ENCODE measurements at places on chromosomes 16 and 17.

- DNase-seq = no peak
Observed at GRCh38 chr17:44637066-44637465, 19.2 kb upstream of the MEIOC start.

DNA sequence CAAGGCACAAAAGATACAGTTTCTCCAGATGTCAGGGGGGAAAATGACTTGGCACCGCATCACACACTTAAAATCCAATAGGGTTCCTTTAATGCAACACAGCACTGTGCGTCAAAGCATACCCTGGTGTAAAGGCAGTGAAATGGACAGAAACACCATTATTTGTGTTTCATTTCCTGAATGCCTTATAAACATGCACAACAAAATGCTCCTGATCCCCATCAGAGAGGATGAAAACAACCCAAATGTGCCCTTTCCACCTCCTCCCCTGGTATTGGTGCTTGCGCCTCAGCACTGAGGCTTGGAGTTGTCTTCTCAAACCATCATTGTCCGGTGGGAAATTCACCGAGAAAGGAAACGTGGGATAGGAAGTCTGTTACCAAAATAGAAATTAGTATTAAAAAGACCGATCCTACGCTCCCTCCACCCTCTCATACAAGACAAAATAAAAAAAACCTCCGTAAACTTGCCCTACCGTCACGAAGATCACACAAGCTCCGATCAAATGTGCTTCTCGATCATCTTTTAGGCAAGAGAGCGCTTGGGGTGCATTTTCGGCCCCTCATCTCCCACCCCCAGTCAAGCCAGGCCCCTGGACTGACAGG, 722 bp downstream of the CDC27 start:
- no peak for DNase-seq

- no peak for DNase-seq
Observed at GRCh38 chr16:69411064-69411985, 13.1 kb upstream of the CYB5B start.

GRCh38 chr16:6008670-6009069, 911.1 kb upstream of the EEF2KMT start:
- DNase-seq = no peak

GRCh38 chr16:48852951-48853350, 243.0 kb upstream of the N4BP1 start:
- DNase-seq = no peak

- DNase-seq = no peak
Observed at GRCh38 chr16:27679899-27680298, 130.0 kb downstream of the KATNIP start.

DNA sequence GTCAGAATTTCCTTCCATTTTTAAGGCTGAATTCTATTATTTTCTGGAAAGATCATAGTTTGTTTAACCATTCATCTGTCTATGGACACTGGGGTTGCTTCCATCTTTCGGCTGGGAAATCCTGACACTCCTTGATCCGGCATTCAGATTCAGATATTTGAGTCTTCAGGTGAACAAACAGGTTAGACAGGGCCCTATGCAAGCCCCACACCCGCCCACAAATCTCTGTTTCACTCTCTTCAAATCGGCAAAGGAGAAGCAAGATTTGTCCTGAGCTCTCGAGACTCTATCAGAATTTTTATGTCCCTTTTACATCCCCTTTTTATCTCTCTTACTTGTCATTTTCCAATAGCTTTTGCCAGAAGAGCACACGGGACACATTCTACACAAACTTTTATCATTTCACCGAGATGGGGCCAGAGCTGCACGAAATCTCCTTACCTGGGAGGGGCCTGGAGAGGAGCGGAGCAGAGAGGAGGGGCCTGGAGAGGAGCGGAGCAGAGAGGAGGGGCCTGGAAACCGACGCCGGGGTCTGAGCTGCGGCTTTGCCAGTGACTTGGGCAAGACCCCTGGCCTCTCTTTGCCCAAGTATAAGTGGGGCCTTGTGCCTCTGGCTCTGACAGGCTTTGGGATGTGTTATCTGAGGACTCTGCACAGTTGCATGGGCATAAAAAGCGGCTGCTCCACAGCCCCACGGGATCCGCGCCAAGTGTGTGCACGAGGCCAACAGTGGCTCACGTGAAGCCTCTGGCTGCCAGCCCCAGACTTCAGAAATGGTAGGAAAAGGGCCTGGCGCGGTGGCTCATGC, 54.3 kb upstream of the RBFOX3 start:
- DNase-seq = peak; percentile 6

- no peak for DNase-seq
Observed at GRCh38 chr16:1545044-1546040, 11.9 kb downstream of the TMEM204 start.

DNA sequence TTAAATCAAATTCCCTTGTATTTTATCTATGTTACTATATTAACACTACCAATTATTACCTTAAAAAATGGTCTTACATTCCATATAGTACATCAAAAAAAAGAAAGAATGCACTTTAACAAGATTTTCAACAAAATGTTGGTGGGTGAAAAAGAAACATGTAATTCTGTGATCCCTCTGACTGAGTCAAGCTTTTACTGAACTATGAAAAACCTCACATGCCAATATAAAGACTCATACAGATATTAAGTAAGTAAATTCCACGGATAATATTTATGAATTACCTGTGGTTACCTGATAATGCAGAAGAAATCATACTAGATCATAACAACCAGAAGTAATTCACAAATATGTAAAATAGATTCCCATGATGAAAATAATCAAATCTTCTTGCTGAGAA, 12.4 kb downstream of the COIL start:
- no peak for DNase-seq

DNA sequence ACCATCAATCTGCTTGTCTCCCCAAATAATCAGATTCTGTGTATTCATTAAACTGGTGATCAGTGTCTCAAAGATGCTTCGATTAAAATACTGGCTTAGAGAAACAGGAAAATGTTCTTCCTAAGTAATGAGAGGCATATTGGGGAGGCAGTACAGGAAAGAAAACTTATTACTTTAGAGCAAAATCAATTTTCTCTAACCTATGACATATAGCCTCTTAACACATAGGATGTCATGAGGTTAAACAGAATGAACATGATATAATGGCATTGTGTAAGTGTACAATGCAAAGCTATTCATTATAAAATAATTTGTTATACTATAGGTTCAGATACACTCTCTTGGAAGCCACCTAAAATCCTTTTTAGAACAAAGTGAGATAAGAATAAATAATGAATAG, 819.3 kb downstream of the KCNJ2 start:
- DNase-seq = no peak

DNA sequence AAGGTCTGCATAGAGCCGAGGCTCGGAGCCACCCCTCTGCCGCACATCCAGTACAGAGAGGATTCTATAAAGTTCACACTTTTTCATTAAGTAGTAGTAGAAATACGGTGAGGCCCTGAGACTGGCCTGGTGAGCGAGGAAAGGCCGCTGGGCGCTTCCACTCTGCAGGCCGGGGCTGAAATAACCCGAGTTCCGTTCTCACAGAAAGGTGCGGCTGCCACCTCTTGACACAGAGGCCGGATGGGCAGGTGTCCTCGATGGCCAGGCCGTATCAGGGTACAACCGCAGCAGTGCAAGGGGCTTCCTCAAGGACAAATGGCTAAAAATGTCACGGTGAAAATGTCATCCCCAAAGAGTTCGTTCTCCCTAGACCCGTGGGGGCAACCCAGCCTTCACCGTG, 770 bp upstream of the PCYT2 start:
- DNase-seq = no peak

DNA sequence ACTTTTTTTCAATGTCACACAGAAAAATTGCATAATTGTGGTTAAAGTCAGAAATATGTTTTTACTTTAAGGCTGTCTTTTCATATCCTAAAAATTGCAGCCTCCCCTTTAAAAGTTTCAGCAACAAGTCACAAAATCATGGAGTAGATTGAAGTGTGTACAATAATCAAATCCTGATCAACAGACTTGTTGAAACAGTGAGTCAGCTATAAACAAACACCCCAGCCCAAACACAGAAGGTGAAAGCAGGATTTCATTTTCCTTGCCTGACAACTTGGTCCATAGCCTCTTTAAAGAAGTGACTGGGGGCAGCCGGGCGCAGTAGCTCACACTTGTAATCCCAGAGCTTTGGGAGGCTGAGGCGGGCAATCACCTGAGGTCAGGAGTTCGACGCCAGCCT, 59.9 kb downstream of the WNT3 start:
- no peak for DNase-seq

GRCh38 chr16:56763291-56763916, 33.5 kb downstream of the NUP93 start:
- DNase-seq = no peak

- no peak for DNase-seq
Observed at GRCh38 chr17:75774991-75775668, 9.5 kb upstream of the UNK start.

DNA sequence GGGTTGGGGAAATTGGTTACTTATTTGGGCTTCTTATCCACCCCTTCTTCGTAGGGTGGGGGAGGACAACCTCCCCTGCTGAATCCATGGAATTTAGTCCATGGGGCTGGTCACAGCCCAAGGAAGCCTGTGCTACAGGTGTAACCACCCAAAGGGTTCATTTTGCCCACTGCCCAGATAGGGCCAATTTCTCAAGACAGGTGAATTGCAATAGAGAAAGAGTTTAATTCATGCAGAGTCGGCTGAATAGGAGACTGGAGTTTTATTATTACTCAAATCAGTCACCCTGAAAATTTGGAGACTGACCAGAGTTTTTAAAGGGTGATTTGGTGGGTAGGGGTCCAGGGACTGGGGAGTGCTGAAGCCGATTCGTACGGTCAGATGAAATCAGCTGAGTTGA, 101.5 kb upstream of the HS3ST2 start:
- no peak for DNase-seq

DNA sequence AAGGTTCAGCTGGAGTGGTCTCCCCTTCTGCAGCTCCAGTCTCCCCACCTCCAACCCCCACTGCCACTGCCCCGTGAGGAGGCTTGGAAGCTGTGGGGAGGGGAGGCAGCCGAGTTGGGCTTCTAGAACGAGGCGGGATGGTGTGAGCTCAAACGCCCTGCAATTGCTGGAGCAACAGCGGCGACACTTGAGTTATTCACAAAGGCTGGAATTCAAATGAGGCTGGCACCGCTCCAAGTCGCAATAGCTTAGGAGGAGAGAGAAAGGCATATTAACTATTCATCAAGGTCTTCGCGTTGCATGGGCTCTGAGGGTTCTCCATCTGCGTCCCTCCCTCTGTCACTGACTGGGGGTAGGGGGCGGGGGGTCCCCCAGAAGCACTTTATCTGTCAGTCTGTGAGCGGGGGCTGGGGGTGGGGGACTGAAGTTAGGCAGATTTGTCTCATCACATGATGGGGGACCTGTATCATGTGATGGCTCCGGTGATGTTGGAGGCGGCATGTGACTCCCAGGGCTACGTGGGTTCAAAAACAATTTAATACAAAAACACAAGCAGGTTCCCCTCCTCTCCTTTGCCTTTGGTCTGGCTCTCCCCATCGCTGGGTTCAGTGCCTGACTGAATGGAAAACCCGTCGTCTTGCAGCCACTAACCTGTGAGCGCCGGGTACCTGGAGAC, 70.5 kb downstream of the RBBP6 start:
- peak; percentile 68 for DNase-seq

DNA sequence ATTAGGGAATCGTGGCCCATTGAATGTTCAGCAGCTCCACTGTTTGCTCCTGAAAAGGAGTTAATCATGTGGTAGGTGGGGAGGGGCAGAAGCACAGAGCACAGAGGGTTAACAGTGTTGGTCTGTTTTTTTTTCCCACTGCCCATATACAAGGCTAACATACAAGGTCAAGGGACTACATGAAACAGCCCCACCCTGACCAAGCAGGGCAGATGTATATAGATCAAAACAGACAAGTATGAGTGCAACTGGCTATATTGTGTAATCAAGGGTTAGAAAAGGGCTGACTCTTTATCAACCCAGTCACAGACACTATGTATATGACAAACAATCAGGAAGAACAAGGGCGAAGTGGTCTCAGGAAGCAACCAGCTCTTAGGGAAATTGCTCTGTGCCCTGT, 186.6 kb upstream of the CDH11 start:
- DNase-seq = no peak

- no peak for DNase-seq
Observed at GRCh38 chr17:6259899-6260298, 175.0 kb downstream of the AIPL1 start.

GRCh38 chr17:46818316-46818928, at the start of gene WNT3:
Gene WNT3, minus strand, starts transcription at chr17:46818692. Its CDS starts 95 bp downstream, at chr17:46818597.
- no peak for DNase-seq

GRCh38 chr16:12092544-12092921, 116.0 kb downstream of the SNX29 start:
- DNase-seq = peak; percentile 56

DNA sequence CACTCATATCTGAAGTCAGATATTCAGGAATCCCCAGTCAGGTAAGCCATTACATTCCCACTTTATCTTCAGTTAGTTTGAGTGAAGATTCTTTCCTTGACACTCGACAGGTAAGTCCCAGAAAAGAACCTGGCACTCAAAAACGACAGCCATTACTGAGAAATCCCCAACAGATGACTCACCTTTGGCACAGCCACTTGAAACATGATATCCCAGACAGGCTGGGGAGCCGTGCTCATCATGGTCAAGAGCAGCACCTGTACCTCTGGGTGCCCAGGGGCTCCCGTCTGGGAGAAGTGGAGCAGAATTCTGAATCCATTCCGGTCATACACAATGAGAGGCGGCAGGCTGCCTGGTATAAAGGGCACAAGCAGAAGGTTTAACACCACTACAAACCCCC, 16.8 kb upstream of the COG7 start:
- DNase-seq = no peak

- no peak for DNase-seq
Observed at GRCh38 chr17:50382931-50383330, 9.9 kb downstream of the EME1 start.

DNA sequence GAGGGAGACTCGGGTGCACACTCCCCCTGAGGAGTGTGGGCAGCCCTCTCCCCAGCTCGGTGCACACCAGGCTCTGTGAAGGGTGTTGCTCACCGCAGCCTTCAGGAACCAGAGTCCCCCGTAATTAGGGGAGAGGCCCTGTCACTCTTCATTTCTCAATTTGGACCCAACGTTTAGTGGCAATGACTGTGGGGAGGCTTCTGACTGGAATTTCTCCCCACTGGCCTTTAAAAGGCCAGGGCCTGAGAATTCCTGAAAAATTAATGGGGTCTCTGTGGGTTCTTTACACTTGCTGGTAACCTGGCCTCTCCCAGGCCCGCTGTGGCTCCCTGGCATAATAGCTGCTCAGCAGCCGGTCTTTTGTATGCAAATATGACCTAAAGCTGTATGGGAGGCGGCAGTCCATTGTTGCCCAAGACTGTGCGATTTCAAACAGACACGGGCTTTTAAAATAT, 209.7 kb downstream of the MSI2 start:
- no peak for DNase-seq

DNA sequence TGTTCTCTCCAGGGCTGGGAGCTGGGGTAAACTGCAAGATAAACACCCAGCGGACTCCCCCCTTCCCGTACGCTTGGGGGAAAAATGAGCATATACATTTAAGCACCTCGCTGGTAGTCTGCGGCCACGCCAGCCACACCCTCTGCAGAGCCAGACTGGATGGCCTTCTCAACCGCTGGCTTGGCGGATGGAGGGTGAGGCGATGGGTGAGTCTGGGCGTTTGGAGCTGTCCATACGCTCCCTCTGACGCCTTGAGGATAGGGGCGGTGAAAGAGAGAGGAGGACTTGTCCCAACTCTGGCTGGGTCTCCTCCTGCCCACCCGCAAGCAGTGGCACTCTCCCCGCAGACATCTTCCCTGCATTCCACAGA, 1.0 kb downstream of the ITGA3 start:
- no peak for DNase-seq

- DNase-seq = no peak
Observed at GRCh38 chr17:7332111-7332510, 3.0 kb upstream of the NEURL4 start.

Data from retinal pigment epithelial cell (primary cell).